ENCODE measurements at places on chromosomes 3 and 15.

DNA sequence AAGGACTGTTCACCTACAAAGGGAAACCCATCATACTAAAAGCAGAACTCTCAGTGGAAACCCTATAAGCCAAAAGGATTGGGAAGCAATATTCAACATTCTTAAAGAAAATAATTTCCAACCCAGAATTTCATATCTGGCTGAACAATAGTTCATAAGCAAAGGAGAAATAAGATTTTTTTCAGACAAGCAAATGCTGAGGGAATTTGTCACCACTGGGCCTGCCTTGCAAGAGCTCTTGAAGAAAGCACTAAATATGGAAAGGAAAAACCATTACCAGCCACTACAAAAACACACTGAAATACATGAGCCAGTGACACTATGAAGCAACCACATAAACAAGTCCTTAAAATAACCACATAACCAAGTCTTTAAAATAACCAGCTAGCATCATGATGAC, 28.9 kb upstream of the DCBLD2 start:
- no peak for DNase-seq

DNA sequence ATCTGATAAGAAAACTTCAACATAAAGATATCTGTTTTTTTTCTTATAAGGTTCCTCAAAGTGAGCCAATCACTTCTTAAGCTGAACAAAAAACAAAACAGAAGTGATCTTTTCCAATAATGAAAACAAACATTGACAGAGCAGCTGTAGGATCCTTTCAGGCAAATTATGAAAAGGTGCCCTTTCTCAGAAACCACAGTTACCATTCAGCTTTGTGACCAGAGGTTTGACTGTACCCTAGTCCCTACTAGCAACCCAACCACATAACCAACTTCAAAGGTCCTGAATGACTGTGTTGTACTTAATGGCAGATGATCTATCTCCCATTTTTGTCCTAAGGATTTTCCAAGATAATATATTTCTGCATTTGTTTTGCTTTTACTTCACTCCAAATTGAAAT, 39.4 kb upstream of the CCR2 start:
- no peak for DNase-seq

- DNase-seq = no peak
These were observed 680.3 kb downstream of the AGBL1 start for GRCh38 chr15:86759800-86760523.

DNA sequence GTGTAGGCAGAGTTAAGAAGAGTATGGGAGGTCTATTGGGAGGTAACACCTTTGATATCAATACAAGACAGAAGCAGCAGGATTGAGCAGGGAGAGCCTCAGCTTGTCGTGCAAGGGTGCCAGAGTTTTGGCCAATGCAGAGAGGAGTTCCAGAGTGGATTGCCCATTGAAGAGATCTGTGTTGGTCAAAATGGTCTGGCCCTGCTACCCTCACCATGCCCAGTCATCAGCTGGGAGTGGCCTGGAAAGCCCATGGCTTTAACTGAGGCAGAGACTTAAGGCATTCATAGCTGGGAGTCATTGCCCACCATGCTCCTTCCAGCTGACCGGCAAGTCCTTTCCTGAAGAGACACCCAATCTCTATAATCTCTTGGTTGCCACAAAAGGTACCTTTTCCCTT, 271.3 kb downstream of the ABHD5 start:
- no peak for DNase-seq

DNA sequence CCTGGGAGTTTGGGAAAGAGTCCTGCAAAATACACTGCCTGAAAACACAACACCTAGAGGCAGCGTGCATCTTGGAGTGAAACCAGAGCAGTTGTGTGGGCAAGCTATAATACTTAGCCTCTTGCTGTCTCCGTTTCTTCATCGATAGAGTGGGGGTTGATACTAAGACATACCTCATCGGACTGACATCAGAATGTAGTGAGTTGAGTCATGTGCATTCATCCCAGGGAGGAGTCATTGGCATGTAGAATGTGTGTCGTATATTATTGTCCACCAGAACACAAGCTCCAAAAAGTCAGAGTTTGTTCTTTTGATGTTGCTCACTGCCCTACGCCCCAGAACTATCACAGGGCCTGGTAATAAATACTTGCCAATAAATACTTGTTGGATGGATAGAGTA, 4.3 kb downstream of the SNTN start:
- no peak for DNase-seq

GRCh38 chr3:63706321-63707085, 54.0 kb downstream of the SNTN start:
- DNase-seq = no peak

DNA sequence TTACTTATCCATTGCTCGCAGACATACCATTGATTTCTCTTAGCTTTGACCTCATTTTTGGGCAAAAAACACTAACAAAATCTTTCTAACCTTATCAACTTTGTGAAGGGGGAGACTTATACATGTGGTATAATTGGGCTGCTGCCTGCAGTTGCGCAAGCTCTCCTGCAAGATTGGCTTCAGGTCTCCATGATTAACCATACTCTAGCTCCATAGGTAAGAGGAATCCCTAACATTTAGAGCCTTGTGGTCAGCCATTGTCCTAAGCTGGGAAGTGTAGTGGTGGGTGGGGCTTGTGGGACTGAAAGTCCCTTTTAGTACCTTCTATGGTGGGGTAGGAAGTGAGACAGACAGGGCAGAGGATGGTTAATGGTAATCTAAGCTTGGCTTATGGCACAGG, 179.6 kb upstream of the THRB start:
- DNase-seq = no peak

GRCh38 chr3:61733876-61734275, 172.5 kb downstream of the PTPRG start:
- DNase-seq = no peak

DNA sequence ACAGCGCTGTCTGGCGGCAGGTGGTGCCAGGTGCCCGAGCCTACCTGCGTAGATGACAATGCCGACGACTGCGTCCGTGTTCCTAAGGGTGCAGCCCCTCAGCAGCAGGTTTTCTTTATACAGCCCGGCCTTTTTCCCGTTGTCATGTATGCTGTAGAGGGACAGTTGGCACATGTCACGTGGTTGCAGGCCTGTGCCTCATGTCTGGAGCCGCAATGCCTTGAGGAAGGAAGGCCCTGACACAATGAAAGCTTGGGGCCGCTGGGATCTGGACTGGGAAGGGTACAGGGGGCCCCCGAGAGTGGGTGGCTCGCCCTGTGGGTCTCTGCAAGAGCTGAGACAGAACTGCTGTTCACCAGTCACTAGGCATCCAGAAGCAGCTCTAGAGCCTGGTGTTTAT, 136.0 kb downstream of the ATP10A start:
- DNase-seq = no peak

DNA sequence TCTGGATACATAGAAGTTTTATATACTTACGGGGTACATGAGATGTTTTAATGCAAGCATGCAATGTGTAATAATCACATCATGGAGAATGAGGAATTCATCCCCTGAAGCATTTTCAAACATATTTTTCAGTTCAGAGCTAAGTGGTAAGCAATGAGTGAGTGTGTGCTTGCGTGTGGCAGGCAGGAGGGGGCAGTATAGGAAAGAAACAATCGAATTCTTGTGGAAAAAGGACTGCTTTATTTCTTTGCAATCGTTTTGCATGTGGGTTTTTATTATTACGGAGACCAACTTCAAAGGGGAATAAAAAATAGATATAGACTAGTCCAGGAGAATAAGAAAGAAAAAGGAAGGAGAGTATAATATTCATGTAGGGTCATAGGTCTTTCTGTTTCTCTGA, 271.6 kb downstream of the CHL1 start:
- DNase-seq = no peak

DNA sequence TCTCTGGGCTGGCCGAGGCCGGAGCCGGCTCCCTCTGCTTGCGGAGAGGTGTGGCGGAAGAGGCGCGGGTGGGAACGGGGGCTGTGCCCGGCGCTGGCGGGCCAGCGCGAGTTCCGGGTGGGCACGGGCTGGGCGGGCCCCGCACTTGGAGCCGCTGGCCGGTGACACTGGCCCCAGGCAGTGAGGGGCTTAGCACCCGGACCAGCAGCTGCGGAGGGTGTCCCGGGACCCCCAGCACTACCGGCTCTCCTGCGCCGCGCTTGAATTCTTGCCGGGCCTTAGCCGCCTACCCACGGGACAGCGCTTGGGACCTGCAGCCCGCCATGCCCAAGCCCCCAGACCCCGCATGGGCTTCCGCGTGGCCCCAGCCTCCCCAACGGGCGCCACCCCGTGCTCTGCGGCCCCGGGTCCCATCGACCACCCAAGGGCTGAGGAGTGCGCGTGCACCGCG, 736.3 kb upstream of the ARRDC4 start:
- no peak for DNase-seq

DNA sequence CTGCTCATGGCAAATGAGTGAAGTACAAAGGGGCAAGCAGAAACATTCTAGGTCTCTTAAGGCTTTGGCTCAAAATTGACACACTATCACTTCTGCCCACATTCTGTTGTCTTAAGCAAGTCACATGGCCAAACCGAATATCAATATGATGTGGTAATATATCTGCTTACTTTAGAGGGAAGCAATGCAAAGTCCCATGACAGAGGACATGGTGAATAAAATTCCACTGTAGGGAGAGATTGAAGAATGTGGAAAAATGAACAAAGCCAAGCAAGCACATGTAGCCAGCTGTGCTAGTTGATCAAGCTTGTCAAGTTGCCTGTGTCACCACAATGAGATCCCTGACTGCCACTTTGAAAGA, 11.2 kb upstream of the TBC1D5 start:
- DNase-seq = no peak

DNA sequence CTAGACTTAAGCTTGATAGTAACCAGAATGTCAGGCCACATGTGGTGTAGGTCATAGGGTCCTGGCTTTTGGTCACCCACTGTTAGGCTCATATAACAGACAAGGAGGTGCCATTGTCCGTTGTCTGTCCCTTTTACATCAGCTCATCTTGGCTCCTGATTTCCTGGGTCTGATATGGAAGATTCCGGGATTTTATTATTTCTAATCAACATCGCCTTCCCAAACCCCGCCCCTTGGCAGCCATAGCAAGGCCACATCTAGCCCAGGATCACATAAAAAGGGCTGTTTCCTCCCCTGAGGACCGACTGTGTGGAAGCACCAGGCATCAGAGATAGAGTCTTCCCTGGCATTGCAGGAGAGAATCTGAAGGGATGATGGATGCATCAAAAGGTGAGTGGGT, at the start of gene TGM4:
TGM4 (plus strand) TSS at position 301 of the 400 bp plus-strand sequence; CDS start at position 372, 71 bp downstream.
- DNase-seq = no peak

- no peak for DNase-seq
These were observed 27.0 kb upstream of the POLG start for GRCh38 chr15:89361451-89362202.

DNA sequence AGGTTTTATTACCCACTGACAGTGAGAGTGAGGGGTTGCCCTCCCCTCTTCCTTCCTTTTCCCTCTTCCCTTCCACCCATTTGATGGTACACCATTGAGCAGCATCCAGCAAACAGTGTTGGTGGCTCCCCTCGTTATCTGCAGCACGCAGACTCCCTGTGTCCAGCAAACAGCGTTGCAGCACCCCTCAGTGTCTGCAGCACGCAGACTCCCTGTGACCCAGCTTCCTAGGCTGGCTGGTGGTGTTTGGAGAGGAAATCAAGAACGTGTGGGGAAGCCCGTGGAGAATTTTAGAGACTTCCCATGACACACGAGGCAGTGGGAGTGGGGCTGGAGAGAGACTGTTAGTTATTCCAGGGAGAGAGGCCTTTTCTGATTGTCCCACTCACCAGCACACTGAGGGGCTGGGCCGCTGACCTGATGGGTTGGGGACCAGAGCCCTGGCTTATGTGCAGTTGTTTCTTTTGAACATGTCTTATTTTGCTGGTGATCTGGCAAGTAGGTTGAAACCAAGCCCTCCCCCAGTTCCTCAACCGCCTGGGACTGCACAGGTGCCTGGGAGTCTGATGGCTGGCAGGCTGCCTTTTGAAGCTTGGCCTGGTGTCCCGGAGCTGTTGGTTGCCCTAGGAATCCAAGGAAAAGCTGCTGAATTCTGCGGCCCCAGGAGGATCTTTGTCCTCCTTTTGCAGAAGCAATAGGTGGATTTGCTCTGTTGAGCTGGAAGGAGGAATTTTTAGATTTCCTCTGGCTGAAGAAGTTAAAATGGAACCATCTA, 19.0 kb downstream of the APBA2 start:
- no peak for DNase-seq

GRCh38 chr3:12424635-12425319, 59.5 kb upstream of the TSEN2 start:
- no peak for DNase-seq

DNA sequence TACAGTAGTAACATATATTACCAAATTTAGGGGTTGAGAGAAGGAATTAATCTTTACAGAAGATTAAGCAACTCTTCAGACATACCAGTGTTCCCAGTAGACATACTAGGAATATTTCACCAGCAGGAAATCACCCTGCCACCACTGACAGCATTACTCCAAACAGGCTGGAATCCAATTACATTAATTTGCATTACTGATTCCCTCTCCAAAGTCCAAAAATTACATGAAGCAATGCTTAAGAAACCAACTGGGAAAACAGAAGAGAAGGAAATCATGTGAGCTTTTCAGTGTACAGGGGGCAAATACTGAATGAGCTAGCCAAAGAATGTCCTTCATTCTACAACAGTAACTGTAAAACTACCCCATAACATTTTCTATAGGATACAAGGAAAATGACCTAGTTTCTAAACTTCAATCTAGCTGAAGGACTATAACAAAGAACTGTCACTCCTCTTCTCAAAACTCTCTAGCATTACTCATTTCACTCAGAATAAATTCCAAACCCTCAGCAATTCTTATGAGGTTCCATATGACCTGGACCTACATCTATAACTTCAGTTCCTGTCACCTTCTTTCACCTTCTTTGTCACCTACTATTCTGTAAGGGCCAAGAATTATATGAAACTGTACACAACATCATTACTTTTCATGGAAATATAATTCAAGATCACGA, 72.7 kb downstream of the INO80 start:
- DNase-seq = no peak

DNA sequence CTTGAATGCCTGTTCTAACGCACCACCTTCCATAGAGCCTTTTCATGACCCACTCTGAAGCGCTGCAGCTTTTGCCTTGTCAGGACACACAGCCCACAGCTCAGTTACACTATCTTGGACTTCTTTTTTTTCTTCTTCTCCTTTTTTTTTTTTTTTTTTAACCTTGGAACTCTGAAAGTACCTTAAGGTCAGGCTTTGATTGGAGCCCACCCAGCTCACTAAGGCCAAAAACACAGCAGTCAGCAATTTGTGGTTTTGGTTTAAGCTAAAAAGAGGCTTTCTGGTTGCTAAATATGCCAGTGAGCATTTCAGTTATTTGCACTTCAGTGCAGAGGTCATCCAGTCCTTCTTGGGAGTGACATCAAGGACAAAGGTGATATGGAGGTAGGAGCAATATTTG, 1.7 kb downstream of the SLC25A20 start:
- no peak for DNase-seq

DNA sequence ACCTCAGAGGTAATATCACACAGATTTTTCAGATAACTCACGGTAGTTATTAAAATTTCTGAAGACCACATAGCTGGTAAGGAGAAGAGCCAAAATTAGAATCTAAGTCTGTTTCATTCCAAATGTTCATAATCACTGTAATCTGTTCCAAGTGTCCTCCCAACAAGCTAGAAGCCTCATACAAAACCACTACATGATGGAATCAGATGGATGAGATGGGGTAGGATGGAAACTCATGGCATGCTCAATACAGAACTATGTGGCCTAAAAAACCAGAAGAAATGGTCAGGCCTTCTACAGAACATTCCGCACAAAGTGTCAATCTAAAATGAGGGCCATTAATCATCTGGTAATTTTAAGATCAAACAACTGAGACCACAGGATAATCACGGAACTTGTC, 91.8 kb downstream of the THBS1 start:
- no peak for DNase-seq
